Mammary epithelial cell (primary cell): ENCODE measurements at places on chromosomes 1 and 21.

DNA sequence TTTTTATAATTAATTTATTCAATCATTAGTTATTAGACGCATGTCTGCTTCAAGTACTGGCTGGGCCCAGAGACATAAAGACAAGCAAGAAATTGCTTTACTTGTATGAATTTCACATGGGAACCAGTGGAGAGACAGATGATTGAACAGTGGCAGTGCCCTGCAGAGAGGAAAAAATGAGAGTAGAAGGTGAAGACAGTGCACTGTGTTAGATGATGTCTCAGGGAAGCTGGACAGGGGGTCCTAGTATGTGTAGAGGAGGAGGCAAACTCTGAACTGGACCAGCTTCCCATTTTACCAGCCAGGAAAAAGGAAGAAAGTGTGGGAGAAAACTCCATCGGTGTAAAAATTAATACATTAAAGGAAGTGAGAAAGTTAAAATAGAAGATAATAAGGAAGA, 126.0 kb downstream of the BACH1 start:
- no peak for DNase-seq

- peak; percentile 94 for DNase-seq
Measured at GRCh38 chr21:45004481-45005247, 64.8 kb downstream of the SLX9 start.

DNA sequence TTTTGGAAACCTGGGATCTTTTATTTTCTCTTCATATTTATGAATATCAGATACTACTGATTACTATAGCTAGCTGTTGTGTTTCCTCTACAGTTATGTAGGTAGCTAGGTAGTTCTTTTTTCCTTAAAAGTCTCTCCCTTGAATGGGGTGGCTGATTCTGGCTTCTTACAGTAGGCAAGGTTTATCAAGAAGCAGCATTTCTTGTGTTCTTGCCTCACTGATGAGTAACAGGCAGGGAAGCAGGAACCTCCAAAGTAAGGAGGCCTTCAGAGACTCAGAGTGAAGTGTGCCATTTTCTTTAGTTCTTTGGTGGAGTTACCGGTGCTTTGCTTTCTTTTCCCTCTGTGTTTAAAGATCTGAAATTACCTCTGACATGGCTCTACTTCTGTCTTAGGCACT, 56.0 kb downstream of the ZMYM4 start:
- DNase-seq = peak; percentile 26

GRCh38 chr1:31155216-31155806, 84.4 kb downstream of the NKAIN1 start:
- peak; percentile 77 for DNase-seq

DNA sequence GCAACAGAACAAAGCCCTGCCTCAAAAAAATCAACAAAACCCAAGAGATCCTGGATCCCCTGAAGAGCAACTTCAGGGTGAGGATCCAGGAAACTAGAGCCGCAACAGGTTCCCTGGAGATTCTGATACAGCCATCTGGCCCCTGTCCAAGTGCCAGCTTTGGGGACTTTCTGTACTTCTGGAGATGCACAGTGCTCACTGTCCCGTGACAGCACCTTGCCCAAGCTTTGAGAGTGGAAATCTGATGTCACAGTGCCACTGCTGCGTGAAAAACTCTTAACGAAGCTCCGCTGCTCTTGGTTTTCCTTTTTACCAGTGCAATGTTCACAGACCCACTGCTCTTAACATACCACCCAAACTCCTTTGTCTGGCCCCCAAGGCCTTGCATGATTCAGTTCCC, 26.3 kb downstream of the STK40 start:
- no peak for DNase-seq

- DNase-seq = no peak
Measured at GRCh38 chr1:38052750-38053415, 6.3 kb upstream of the POU3F1 start.

- DNase-seq = no peak
Measured at GRCh38 chr1:170511038-170511437, 20.9 kb upstream of the GORAB start.

DNA sequence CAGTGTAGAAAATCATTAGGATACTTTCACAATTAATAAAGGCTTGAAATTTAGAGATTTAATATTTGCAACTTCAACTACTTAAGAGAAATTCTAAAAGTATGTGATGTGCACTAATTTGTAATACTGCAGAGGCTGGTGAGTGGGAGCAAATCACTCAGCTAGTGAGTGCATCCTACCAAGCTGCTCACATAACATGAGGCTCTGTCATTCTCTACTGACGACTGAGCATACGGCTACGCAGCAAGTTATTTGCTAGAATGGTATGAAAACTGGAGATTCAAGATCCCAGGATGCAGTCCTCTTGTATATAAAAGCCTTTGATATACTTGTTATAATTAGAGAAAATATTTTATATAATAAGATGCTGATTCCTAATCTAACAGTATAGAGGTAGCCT, 90.1 kb downstream of the ATP1B1 start:
- DNase-seq = no peak

DNA sequence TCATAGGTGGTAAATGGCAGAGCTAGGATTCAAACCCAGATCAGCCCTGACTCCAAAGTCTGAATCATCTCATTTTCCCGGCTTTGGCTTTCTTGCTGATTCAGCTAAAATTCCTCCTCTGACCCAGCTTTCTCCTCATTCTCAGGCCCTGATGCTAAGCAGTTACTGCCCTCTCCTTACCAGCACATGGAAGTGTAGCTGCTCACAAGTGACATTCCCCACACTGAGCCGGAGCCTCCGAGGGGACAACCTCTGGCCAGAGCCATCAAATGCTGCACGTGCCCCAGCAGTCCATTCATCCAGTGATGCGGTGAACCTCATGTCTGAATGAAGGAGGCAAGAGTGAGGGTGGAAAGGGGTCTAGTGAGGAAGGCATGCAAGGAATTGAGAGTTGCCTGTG, 11.1 kb downstream of the ITGA10 start:
- no peak for DNase-seq

DNA sequence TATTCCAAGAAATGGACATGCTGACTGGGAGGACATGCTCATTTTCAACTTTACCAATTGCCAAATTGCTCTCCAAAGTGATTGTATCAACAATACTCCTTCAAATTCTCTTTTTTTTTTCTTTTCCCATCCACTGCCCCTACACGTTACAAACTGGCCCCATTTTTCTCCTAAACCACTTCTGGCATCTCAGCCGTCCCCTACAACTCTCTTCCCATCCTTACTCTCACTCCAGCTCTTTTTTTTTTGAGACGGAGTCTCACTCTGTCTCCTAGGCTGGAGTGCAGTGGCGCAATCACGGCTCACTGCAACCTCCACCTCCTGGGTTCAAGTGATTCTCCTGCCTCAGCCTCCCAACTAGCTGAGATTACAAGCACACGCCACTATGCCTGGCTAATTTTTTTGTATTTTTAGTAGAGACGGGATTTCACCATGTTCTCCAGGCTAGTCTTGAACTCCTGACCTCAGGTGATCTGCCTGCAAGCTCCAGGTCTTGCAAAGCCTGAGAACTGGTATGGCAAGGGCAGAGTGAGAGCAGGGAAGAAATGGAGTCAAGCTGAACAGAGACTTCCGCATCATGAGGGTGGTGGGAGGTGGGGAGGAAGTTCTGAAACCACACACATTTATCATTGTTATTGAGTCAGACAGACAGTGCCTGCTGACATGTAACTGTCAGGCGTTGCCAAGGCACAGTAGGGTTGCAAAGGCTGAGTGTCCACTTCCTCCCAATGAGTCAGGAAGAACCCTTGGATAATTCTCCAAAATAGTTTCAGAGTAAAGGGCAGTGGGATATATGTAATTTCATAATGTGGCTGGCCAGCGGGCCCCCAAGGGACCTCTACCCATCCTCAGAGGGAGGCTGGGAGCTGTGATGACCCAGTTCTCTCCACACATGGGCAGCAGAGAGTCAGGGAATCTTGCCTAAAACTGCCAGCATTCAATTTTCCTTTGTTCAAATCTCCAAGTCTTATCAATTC, 17.4 kb downstream of the CELA3A start:
- peak; percentile 93 for DNase-seq

DNA sequence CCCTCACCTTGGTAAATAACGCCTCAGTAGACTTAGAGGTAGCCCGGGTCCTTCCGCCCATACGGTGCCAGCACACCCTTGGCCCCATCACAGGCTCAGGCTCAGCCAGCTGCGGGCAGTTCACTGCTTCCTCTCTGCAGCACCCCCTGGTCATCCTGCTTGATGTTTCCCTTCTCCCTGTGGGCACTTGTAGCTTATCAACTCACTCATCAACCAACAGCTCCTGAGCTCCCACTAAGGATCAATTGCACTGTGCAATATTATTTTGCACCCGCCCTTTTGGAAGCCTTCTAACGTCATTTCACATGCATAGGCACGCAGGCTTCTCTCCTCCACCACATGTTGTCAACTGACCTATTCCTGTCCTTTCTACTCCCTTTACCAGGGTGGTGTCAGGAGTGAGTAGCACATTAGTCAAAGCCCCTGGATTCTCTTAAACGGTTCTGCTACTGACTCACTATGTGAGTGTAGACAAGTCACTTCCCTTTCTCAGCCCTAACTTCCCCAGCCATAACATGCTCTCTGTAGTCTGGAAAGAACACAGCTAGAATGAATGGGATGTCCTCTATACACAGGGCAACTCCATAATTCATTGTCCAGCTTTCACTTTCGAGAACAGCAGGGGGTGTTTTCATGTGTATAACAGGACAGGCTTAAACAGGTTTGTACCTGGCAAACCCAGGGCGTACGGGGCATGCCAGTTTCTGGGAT, 47.1 kb upstream of the IRF2BP2 start:
- peak; percentile 100 for DNase-seq

GRCh38 chr1:185440877-185441276, 123.8 kb upstream of the IVNS1ABP start:
- DNase-seq = no peak

GRCh38 chr1:167898578-167899222, 15.2 kb downstream of the ADCY10 start:
- no peak for DNase-seq

DNA sequence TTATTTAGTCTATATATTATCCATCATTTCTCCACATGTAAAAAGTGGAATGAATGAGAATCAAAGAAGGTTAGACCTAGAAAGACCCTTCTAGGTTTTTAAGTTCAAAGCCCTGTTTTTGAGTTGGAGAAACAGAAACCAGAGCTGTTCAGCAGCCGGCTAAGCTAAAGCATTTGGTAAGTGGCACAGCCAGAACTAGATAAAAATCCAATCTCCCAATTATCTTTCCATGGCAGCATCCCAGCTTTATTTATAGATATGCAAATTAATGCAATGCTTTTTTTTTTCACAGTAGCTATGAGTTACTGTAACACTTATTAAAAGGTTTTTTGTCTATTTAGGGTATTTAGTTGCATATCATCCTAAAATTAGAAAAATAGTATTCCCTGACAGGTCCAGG, 85.1 kb downstream of the NIBAN1 start:
- no peak for DNase-seq

DNA sequence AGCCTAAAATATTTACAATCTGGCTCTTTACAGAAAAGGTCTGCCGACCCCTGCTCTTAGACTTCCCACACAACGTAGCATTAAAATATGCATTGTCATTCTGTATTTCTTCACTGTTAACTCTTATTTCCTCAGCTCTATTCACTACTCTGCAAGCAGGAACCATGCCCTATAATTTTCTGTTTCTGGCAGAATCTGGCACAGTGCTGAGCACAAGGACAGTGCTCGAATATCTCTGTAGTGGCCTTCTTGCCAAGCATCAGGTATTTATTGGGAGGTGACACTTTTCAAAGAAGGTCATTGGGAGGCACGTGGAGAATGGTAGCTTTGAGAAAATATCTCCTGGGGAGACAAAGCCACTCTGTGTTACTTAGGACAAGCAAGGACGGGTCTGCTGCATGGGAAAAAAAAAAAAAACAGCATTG, 77.9 kb downstream of the PSMG1 start:
- no peak for DNase-seq

DNA sequence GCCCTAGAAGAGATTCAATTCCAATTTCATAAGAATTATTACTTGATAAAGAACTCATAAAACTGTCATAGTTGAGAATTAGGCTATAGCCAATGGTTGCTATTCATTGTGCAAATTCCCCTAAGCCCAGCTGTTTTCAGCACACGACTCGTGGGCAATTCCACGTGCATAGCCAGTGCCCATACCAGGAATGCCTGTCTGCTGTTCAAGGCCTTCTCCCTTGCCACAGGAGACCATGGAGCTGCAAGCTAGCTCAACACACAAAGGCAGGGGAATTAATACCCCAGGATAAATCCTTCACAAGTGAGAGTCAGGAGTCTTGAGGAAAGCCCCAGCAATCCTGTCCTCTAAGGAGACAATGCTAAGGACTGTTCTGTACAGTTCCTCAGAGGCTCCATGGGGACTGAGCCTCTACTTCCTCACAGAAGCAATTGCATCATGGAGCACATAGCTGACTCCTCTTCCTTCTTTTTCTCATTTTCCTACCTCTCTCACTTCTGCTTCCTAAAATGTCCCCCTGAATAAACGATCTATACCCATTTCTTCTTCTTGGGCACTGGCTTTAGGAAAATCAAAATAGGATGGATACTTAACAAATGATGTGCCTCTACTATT, 19.1 kb upstream of the CHRM3 start:
- DNase-seq = no peak
